ENCODE measurements at places on chromosomes 16 and 17. TPM values are rescaled to one million over a fixed set of nuclear protein-coding genes. Genes with fewer than 3 reads are reported as not detected.

GRCh38 chr16:1466968-1467521, 7.8 kb downstream of the CLCN7 start:
- DNase-seq = no peak

DNA sequence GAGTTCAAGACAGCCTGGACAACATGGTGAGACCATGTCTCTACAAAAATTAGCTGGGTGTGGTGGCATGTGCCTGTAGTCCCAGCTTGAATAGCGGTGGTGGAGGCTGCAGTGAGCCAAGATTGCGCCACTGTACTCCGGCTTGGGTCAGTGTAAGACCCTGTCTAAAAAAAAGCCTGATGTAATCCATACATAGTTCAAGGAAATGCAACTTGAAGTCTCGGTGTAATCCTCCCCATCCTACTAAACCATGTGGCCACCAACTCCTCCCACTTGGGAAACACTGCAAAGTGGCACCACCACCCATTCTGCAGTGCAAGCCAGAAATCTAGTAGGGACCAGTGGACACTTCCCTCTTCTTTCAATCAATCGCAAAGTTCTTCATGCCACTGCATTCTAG, 5.4 kb upstream of the KPNB1 start:
- no peak for DNase-seq

TBC1D3C gene
- not detected for polyA plus RNA-seq

QPRT gene
- polyA plus RNA-seq = 148 TPM

SAP30BP gene
- polyA plus RNA-seq = 102 TPM

DNA sequence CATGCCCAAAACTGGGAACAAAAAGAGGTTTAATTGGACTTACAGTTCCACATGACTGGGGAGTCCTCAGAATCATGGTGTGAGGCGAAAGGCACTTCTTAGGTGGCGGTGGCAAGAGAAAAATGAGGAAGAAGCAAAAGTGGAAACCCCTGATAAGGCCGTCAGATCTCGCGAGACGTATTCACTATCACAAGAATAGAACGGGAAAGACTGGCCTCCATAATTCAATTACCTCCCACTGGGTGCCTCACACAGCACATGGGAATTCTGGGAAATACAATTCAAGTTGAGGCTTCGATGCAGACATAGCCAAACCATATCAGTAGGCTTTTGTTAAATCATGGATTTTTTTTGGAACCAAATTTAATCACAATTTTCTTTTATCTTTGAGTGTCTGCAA, 24.4 kb downstream of the RBL2 start:
- no peak for DNase-seq

OR4D1 gene
- 0.10 TPM for polyA plus RNA-seq

TCAP gene
- 1.5 TPM for polyA plus RNA-seq

DNA sequence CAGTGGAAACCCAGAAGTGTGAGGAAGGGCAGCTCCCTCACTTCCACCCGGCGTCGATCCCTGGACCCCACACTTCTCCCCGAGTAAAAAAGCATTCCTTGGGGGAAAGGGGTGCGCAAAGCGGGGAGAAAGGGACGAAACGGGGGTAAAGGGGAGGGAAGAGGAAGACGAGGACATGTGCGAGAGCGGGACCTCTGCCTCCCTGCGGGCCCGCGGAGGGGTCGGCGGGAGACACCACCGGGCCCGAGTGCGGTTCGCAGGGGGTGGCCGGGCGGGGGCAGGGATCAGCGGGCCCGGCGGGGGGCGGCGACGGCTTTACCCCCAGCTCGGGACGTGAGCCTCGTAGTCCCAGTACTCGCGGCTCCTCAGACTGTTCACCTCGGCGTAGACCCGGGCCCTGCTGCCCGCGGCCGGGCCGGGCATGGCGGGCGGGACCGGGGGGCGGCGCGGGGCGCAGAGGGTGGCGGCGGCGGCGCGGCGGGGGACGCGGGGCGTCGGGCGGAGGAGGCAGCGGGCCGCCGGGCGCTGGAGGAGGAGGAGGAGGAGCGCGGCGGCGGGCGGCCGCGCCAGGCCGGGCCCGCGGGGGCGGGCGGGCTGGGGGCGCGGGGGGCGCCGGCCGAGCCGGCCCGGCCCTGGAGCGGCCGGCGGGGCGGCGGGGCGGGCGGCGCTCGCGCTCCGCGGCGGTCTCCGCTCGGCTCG, 443 bp downstream of the CSNK2A2 start:
- no peak for DNase-seq

KRT40 gene
- polyA plus RNA-seq = not detected

PRDM7 gene
- 0.91 TPM for polyA plus RNA-seq

DNA sequence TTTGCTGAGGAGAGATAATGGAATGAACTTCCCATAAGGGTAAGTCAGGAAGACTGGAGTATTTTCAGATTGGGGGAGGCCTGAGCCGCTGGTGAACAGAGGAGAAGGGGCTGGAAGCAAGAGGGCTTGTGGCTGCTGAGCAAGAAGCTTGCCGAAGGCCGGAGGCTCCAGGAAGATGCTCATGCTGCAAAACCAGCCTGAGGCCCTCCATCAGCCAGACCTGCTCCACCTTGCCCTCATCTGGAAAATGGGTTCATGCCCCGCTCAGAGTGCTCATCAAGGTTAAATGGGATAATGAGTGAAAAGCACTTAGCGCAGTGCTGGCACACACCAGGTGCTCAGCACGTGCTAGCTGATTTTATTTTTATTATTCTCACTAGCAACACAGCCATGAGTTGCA, 5.5 kb upstream of the ASGR1 start:
- no peak for DNase-seq

- no peak for DNase-seq
Observed at GRCh38 chr16:11470676-11471415, 115.9 kb downstream of the LITAF start.

DNA sequence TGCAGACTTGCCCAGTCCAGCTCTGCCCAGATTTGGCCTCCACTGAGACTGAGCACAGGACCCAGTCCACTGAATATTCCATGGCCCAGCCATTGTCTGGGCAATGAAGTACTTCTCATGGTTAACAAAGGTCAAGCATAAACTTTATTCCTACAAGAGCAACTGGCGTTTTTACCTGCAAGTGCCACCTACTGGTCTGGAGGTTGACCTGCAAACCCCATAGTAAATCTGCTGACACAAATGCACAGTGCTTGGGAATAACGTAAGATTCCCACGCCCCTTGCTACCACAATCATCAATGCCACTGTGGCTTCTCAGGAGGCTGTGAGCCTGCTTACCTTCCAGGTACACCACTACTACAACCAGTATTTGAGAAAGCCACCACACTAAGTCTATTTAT, 170.2 kb downstream of the CEP112 start:
- DNase-seq = no peak

KAT7 gene
- polyA plus RNA-seq = 58.3 TPM

SHBG gene
- 2.8 TPM for polyA plus RNA-seq

GJC1 gene
- 30.3 TPM for polyA plus RNA-seq

GRCh38 chr17:46783031-46783593, 35.4 kb downstream of the WNT3 start:
- DNase-seq = no peak

USP43 gene
- polyA plus RNA-seq = 8.0 TPM

DNA sequence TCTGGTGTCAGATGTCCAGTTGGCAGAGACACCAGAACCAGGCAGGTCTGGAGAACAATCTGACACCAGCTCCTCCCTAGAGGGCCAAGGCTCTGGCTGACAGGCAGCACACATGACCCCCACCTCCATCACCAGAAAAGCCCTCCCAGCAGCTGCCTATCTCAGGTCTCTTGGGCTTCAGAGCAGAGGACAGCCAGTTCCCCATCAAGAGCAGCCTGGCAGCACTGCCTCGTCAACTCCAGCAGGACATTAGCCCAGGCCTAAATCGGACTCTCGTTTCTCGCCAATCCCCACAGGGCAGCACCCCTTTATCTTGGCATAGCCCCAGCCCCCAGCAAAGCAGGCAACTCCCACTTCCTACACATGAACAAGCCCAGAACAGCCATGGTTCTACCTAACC, 4.4 kb downstream of the JUP start:
- no peak for DNase-seq

DNA sequence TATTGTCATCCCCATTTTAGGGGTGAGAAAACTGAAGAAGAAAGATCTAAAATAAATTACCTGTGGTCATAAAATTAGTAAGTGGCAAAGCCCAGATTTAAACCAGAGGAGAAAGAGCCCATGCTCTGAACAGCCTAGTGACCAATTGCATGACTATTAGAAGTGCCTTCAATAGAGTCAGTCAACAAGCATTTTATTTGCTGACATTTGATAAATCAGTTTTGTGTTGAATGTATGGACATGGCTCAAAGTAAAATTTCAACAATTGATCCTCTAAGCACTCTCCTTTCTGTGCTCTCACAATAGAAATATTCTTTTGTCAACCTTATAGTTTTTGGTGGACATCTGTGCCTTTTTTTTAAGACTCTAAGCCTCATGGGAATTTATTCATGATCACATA, 572.9 kb upstream of the SOX9 start:
- no peak for DNase-seq

PABPN1L gene
- not detected for polyA plus RNA-seq

GRCh38 chr16:56382459-56382858, 42.9 kb downstream of the AMFR start:
- DNase-seq = no peak

DNA sequence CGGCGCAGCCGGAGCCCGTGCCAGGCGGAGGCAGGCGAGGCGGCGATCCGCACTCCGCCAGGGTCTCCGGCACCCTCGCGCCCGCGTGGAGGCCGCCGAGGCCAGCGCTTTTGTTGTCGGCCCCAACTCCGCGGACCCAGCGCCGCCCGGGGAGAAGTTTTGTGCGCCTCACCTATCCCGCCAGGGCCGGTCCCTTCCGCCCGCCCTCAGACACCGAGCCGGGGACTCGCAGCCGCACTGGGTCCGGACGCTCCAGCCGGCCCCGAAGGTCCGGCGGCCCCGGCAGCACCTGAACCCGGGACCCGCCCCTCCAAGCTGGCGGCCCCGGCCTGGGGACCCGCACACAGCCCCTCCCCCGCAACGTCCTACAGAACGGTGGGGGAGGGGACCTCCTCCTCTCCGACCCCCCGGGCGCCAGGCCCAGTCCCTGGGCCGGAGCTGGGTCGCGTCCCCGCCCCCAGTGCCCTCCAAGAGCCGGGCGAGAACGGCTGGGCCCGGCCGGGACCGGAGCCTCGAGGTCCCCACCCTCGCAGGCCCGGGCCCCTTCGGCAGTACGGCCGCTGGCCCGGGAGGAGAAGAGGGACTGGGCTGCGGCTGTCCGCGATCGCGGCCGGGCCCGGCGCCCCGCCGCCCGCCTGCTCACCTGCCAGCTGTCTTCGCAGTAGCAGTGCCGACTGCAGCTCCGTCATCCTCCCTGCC, 698 bp downstream of the UBE2G1 start:
- DNase-seq = peak; percentile 33

DNA sequence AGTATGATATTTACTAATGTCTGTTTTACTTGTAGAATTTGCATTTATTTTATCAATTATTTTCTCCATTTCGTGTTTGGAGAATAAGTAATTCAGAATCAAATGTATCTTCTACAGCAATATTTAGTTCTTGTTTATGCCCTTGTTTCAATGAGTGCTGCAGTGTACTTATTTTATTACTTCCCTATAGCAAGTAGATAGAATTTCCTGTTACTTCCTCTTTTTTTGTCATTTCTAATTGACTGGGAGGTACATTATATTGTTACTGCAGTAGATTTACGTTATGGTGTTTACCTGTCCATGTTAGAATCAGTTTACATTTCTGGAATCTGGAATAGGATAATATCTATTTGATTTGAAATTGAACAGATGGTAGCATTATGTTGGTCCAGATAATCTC, 71.2 kb downstream of the OMG start:
- no peak for DNase-seq

ANKS4B gene
- 6.0 TPM for polyA plus RNA-seq

- no peak for DNase-seq
Observed at GRCh38 chr16:47779201-47780016, 318.3 kb downstream of the PHKB start.

GRCh38 chr16:2777903-2778629, 986 bp upstream of the ELOB start:
- DNase-seq = peak; percentile 50

DNA sequence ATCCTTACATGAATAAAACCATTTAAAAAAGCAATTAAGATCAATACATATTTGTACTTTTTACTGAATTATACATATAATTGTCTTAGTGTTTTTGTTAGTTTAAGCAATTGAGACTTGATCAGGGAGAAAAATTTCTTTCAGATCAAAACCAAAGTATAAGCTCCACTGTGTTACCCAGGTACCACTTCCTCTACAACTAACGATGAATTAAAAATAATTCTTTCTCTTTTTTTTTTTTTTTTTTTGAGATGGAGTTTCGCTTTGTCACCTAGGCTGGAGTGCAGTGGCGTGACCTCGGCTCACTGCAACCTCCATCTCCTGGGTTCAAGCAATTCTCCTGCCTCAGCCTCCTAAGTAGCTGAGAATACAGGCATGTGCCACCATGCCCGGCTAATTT, 6.8 kb downstream of the FBXO47 start:
- no peak for DNase-seq

DNA sequence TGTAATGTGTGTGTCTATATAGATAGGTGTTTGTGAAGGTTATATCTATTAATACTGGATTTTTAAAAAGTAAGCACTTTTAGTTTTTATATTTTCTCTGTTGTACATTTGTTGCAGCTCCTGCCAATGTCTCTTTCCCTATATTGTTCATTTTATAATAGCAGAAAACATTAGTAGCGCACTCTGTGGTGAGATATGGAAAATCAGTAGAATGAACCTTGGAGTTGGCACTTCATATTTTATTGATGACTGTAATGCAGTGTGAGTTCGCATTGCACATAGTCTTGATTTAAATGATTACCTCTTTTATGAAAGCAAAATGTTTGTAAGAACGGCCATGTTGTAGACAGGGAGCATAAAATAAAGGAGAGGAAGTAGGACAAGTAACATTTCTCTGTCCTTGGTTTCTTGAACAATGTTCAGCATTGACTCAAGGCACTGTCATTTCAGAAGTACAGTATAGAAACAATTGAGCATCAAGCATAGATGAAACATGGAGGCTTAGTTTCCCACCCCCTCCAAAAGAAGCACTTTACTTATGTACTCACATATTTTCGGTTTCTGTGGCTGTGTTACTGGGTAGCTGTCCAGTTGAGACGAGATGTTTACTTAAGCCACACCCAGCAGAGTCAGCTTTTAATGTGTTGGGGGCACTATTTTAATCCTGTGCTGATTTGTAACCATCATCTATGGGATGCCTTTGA, 74.0 kb downstream of the TANC2 start:
- DNase-seq = no peak

DNA sequence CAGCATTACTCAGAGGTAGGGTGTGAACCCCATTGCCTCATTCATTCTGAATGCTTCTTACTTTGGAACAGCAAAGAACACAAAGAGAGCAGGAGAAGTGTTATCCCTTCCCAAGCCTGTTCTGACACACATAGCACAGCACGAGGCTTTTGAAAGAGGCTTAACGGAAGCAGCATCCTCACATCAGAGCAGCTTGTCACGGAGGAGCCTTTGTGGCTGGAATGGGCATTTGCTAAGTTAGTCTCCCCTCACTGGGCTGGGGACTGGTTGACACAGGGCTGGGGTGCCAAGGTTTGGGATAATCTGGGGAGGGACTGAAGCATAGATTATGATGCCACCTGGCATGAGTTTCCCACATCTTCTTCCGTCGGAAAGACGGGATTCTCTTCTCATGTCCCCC, 167.5 kb upstream of the DNAH9 start:
- no peak for DNase-seq

Data from left kidney (tissue), 8 donors.